ENCODE measurements at places on chromosomes 16 and 17.

DNA sequence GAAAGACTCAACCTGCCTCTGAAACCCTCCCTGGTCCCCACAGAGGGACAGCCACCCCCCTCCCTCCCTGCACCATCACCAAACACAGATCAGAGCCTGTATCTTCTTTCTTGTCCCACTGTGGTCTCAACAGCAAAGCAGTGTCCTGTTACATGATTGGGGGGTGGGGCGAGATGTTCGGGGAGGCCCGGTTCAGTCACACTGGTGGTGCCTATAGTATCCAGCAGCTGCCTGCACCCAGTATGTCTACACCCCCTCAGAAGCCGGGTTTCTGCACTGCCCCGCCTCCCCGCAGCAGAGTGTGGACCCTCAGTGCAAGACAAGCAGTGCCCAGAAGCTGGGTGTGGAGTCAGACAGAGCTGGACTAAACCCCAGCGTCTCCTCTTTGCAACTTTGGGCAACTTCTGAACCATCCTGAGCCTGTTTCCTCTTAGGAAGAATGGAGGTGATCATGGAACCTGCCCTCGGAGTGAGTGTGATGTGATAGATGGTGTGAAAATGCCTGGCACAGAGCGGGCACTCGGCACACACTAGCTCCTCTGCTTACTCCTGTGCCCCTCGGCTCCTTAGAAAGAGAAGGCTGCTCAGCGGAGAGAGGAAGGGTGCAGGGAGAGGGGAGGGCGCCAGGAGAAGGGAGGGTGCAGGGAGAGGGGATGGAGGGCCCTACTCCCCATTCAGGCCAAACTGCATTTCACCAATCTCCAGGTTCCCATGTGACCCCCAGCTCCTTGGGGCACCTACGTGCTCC is 84.0 kb upstream of the TNRC6C start:
- DNase-seq: no peak

GRCh38 chr16:8730335-8730915 is 56.0 kb downstream of the ABAT start:
- no peak for DNase-seq

GRCh38 chr17:32849879-32850278 is 27.0 kb downstream of the MYO1D start:
- DNase-seq: no peak

DNA sequence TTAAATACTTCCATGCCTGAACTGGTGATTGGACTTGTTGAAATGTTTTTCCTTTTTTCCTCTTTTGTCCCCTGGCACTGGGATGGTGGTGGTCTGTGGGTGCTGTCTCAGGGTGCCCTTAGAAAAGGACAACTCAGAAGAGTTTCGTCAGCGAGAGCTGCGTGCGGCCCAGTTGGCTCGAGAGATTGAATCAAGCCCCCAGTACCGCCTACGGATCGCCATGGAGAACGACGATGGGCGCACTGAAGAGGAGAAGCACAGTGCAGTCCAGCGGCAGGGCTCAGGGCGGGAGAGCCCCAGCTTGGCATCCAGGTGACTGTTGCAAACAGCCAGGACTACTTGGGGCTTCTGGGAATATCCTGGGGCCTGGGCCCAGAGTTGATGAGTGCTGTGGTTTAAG is 6.9 kb downstream of the ATXN2L start:
- DNase-seq: no peak

DNA sequence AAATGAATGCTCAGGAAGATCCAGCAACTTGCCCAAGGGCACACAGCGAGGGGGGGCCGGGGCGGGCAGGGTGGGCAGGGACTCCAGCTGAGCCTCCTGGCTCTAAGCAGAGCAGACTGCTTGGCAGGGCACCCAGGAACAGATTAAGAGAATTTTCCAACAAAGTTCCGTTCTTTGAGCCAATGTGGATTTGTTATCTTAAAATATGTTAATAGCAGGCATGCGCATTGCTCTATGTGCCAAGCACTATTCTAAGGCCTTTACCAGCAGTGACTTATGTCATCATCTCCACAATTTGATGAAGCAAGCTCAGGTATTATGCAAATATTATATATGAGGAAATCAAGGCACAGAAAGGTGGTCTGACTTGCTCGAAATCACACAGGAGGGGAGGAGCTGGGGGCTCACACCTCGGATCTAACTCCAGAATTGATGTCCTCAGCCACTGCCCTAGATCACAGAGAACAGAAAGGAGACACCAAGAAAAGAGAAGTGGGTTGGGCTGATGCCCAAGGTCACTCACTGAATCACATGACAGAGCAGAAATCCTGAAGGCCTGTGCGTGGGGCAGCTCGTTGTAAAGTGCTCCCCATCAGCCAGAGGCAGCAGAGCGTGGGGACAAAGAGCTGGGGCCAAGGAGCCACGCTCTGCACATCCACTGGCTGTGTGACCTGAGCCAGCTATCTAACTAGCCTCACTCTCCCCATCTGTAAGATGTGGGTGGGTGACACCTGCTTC is 23.2 kb upstream of the MEAK7 start:
- no peak for DNase-seq

DNA sequence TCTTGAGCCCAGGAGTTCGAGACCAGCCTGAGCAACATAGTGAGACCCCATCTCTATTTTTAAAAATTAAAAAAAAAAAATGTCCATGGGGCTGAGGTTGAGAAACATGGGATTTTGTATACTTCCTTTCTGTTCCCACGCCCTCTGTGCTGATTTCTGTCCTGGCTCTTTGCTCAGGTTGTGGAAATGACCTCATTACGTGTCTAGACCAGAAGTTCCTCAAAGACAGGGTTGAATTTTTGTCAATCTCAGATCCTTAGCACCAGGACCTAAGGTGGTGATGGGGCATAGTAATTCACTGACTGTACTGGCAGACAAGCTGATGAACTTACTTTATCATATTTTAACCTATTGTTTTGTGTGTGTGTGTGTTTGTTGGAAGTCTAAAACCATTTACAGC is 11.2 kb upstream of the HNF1B start:
- no peak for DNase-seq

GRCh38 chr16:13322336-13322735 is 420.9 kb downstream of the SHISA9 start:
- DNase-seq: no peak

- no peak for DNase-seq
Observed at GRCh38 chr17:12250973-12251372, 230.3 kb downstream of the MAP2K4 start.

DNA sequence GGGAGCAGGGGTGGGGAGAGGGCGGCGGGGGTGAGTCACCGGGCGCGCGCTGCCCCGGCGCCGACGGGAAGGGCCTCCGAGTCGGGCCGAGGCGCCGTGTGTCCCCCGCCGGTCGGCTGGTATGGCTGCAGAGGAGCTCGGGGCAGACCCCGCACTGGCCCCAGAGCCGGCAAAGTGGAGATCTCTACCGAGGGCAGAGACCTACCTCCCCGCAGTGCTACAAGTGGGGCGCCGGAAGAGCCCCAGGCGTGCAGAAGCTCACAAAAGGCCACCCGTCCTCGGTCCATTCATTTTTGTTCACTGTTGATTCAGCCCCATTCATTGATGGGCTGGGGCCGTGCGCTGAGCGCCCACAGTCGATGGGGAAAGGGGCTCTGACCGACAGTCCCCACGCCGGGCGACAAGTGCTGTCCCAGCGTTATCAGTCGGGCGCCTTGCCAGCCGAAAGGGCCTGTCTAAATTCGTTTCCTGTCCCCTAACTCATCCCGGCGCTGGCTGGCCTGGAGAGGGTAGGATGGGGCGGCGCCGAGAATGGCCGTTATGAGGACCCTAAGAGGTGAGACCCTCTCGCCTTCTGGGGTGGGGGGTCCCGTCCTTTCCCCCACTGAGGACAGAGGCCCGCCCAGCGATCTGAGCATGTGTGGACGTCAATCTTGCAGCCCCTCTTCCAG is 709 bp upstream of the ENO3 start:
- DNase-seq: no peak

Data from fibroblast of lung (primary cell).